ENCODE measurements at places on chromosomes 1 and 21.

DNA sequence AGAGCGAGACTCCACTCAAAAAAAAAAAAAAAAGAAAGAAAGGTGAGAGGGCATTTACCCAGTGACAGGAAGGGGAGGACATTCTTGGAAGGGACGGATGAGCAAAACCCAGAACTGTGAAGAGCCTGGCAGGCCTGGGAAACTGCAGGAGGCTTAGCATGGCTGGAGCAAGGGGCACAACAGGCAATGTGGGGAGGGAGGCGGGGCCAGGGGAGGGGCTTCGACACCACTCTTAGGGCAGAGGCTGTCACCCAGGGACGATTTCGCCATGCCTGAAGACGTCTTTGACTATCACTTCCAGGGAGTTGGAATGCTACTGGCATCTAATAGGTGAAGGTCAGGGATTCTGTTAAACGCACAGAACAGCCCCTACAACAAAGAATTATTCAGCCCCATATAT is 184.0 kb downstream of the HUNK start:
- DNase-seq: no peak

GRCh38 chr1:26771285-26771642 is 16.5 kb upstream of the PIGV start:
- peak; percentile 75 for DNase-seq

DNA sequence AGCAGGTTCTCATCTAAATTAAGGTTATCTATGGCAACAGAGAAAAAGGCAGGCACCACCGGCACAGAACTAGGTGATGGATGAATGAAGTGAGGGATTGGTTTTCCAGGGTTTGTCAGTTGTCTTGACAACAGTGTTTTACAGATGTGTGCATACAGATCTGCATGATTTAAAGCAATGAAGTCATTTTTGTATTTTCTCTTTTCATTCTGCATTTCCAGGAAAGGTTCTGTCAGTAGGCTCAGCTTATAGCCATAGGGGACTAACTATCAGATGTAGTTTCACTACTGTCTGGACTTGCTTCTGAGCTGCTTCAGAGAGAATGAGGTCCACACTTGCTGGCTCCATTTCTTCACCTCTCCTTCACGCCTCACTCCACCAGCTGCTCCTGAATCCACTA is 98.2 kb upstream of the LMO4 start:
- no peak for DNase-seq

DNA sequence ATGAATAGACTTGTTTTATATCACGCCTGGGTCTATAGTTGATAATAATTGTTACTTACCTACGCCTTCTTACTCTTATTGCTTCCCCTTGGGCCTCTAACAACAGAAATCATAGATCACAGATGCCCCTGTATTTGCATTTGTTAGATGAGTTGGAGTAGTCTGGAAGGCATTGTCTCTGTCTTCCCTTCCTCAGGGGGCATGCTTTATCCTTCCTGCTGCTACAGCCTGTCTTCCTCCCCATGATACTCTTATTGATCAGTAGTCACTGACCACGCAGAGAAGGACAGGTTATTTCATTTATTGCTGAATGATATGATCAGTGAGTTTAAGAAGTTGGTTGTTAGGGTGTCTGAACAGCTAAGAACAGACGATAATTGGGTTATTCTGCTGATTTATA is 98.4 kb downstream of the DNM3 start:
- DNase-seq: no peak

GRCh38 chr1:89690595-89690994 is 57.7 kb downstream of the LRRC8C start:
- DNase-seq: no peak

DNA sequence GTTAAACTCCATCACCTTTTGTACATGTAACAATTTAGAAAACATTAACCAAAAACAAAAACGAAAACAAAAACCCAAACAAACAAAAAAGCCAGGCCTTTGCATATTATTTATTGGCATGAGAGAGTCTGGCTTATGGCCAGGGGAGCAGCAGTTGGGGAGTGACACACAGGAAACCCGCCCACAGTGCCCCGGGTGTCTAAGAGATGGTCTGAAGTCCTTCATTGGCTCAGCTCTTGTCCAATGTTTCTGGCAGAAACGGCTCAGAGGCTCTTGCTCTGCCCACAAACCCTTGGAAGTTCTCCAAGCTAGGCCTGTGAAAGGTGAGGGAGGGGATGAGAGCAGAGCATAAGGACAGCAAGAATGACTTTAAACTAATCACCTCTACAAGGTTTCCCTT is 131.5 kb downstream of the CNIH3 start:
- DNase-seq: no peak

All from D341Med (cell line).